ENCODE measurements at places on chromosomes 4 and X.

DNA sequence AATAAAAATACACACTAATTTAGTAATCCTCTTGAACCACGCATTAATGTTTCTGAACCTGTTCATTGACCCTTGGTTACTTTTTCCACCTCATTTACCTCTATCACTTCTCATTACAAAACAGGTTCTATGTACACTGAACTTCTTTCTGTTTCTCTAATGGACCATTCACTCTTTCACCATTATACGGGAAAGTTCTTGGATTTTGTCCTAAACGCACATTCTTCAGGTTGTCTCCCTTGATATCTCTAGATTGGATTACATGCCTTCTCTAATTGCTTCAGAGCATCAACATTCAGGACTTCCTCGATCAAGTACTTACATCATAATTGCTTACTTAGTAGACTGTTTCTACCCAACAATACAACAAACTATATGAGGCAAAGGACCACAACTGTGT, 359.4 kb upstream of the FSTL5 start:
- no peak for DNase-seq

GRCh38 chr4:161359491-161359890, 804.3 kb downstream of the FSTL5 start:
- DNase-seq: no peak

DNA sequence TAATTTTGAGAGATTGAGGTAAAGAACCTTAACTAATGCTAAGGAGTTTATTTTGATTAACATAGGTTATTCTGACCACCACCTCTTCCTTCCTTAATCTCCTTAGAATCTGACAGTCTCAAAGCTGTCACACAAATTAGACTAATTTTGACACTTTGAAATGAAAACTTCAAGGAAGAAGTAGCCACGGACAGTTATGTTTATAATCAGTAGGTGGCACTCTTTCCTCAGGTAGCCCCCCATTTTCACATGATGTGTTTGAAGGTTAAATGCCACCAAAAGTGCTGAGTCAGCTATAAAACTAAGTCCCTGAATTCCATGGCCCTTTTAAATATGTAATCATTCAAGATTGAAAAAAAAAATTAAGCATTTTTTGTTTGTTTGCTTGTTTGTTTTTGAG, 22.4 kb downstream of the TMEM33 start:
- DNase-seq: no peak

DNA sequence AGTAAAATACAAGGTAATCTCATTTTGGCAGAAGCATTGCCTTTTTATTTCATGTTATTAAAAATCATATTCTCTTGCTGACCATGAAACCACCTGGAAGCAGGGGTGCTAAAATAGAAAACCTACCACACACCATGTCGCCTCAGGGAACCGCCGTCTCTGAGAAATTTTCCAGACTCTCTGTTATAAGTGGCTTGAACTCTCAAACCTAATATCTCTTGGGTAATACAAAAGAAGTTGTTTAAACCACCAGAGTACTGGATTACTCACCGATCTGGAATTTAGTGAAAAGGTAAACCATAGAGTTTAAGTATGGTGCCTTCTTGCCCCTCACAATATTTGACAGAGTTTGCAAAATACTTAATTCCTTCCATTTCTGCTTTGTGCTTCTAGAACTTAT, 27.7 kb downstream of the ENPP6 start:
- DNase-seq: no peak

DNA sequence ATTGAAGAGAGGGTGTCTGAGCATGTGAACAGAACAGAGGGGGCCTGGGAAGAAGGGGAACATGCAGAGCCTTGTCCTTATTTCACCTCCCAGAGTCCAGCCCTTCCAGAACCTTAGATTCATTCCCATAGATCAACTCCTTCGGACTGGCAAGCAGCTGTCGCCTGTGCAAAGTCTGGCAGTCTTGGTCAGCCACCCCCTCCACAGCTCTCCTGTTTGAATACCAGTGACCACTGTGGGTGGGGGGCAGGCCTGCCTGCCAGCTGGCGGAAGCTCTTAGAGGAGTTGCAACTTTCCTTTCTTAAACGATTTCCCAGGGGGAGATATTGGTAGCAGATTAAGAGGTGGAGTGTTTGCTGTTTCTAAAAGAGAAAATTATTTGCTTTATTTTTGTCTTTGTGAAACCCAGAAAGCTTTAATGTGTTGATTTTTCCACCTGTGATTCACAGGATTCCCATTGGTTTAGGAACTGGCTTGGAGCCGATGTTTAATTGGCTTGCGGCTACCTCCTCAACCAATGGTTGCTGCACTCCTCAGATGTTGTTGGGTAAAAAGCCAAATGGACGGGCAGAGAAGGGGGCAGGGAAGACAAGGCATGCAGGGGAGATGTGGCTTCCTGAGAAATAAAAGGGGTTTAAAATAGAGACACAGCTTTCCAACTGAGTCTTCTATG, 62.2 kb upstream of the PRPS1 start:
- DNase-seq: no peak

- no peak for DNase-seq
Measured at GRCh38 chr4:16116019-16116418, 32.2 kb upstream of the PROM1 start.

DNA sequence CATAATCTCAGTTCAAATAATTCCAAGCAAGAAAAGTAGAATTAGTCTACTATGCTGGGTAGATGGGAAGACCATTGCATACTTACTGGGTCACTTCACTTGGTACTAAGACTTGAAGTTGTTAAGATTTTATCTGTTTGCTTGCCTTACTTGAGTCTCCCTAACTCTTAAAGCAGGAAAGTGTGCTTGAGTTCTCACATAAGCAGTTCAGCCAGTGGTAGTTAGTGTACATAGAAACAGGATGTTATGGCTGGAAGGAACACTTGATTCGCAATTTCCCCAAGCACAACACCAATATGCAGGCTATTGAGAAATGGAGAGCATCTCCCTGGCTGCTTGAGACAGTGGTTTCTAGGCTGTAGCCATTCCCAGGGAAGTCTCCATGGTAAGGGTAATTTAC, 176.1 kb downstream of the MSL3 start:
- no peak for DNase-seq

GRCh38 chr4:11228530-11228929, 200.2 kb downstream of the HS3ST1 start:
- DNase-seq: no peak

GRCh38 chr4:97394653-97395052, 748.6 kb downstream of the STPG2 start:
- no peak for DNase-seq

GRCh38 chr4:38818441-38818976, 13.9 kb upstream of the TLR1 start:
- DNase-seq: no peak

GRCh38 chr4:138085736-138086305, 156.3 kb downstream of the SLC7A11 start:
- no peak for DNase-seq

DNA sequence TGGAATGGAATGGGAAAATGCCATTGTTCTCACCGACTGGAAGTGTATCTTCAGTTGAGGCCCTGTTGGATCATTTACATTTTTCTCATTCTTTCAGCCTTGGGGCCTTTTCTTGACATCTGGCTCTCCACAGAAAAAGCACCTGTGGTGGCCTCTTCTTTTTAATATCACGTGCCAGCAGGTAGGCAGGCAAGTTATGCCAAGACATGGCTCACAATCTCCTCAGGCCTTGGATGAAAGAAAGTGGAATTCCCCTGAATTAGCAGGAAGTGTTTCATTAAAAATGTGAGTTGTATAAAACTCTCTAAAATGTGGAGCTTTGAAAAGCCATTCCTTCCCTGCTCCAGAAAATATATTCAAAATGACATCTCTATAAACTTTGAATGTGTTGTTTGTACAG, 122.1 kb downstream of the FRAS1 start:
- DNase-seq: no peak

- DNase-seq: no peak
Measured at GRCh38 chr4:167555338-167556022, 321.2 kb upstream of the SPOCK3 start.

GRCh38 chr4:33339762-33340161, 2619.6 kb downstream of the PCDH7 start:
- no peak for DNase-seq

GRCh38 chrX:9619581-9619980, 146.1 kb downstream of the GPR143 start:
- no peak for DNase-seq

GRCh38 chr4:5812506-5813229, 80.2 kb downstream of the CRMP1 start:
- DNase-seq: no peak

- DNase-seq: no peak
Measured at GRCh38 chr4:120070196-120070595, 3.5 kb upstream of the MAD2L1 start.

All from cortex of kidney (tissue), 1 donor.